Activated CD8-positive, alpha-beta memory T cell treated with anti-CD3 and anti-CD28 coated beads for 4 hours (primary cell): ENCODE measurements at places on chromosomes 5 and 9.

GRCh38 chr5:154221371-154221896 is 30.9 kb downstream of the GALNT10 start:
- DNase-seq: no peak

DNA sequence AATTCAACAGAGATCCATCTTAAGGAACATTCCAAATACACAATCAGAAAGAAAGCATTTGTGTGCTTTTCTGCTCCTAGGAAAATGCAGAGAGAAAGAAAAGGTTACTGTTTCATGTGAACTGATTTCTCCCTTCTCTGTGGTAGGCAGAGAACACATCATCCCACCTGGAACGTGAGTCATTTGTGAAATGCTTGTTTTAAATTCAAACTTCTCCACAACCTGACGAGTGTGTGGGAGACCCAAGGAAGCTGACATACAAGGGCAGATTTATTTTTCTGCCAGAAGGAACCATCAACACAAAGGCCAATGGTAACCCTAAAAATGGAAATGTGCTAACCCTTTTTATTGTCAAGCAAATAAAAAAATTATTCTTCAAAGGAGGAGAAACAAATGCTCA is 156.4 kb downstream of the EFNA5 start:
- DNase-seq: no peak

GRCh38 chr5:170273968-170274710 is 23.4 kb downstream of the LCP2 start:
- DNase-seq: no peak

DNA sequence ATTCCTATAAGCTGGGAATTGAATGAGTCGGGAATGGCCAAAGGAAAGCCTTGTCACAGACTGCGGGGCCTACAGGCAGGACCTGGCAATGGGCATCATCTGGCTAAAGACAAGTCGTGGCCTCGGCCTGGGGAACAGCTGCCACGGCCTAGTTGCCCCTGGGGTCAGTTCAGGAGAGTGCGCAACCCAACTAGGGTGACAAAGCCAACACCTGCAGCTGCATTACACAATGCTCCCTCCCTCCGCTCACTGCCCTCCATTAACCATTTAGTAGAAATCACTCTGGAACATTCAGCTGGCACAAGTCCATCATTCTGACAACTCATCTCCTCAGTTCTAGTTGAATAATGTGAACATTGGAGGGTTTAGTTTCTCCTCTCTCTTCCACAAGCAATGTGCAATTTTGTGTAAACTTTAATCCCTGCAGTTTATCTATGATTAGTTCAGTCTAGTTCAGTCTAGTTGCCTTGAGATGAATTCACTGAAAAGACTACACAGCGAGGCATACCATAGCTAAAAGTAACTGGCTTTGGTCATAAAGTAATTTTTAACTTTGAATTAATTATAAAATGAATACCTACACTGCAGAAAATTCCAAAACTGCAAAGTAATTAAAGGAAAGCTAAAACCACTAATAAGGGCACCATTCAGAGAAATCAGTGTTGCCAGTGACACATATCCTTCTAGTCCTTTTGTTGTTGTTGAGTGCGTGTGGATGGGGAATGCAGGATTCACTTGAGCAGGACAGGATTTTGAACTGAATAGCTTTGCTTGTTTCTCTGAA is 5.1 kb downstream of the GLDC start:
- no peak for DNase-seq

DNA sequence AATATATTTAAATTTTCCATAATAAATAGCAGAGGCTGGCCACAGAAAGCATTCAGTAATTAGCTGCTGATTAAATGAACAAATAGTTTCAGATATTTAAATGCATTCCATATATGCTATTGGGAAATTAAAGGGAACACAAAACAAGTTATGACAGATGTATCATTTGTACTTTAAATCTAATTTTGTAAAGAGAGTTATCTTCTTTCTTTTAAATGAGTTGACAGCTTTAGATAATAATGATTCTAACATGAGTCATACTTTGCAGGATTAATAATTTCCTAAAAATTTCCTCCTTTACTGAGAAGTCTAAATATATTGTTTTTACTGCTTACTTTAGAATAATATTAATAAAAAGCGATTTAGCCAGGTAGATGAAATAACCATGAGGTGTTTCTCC is 320.1 kb downstream of the ADAMTS6 start:
- DNase-seq: no peak

DNA sequence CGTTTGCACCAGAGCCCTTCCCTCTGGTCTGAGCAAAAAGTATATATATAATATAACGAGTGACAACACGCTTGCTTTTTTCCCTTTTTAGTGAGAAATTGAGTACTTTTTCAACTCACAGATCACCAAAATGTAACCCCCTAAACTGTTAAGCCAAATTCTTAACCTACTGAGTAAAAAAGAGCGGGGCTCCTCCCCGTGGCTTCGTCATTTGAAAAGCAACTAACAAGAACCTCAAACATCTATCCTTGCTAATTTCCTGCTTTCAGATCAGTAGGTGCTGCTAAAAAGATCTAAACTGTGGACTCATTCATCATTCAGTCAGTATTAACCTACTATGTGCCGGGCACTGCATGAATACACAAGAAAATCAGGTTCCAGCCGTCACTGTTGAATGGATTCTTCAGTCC is 1.0 kb upstream of the PTBP3 start:
- peak; percentile 13 for DNase-seq

GRCh38 chr9:123933440-123934212 is 3.7 kb upstream of the DENND1A start:
- no peak for DNase-seq

GRCh38 chr9:75612754-75613153 is 277.7 kb upstream of the PCSK5 start:
- no peak for DNase-seq

DNA sequence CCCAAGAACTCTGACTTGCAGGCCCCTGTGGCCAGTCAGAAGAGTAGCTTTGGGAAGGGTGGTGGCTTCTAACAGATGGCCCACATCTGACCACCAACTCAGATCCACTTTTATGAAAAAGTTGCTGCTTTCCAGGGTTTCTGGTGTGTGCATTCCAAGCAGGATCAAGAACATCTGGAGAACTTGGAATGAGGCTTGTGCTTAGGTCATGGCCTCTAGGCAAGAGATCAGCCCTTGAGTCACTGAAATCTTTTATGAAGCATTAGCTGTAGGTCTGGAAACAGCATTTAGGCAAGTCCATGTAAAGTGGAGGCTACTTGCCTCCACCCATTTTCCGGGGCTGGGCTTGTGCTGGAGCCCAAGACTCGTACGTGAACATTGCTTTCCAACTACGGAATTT is 433.3 kb downstream of the SH3GL2 start:
- DNase-seq: no peak

- no peak for DNase-seq
Measured at GRCh38 chr5:154587123-154588026, 109.3 kb upstream of the HAND1 start.
